Stimulated activated CD8-positive, alpha-beta memory T cell treated with anti-CD3 and anti-CD28 coated beads, Interleukin-7, amount 100 ng/mL, for 1 hour (primary cell): ENCODE measurements at places on chromosomes 3 and 15.

GRCh38 chr3:42894698-42895579, 11.0 kb upstream of the ZNF662 start:
- DNase-seq = no peak

- no peak for DNase-seq
These were observed 26.6 kb downstream of the HDAC11 start for GRCh38 chr3:13506680-13507079.

- DNase-seq = no peak
These were observed 9.2 kb downstream of the ACAA1 start for GRCh38 chr3:38127611-38128302.

GRCh38 chr15:77993374-77993911, 84.1 kb downstream of the TBC1D2B start:
- no peak for DNase-seq

DNA sequence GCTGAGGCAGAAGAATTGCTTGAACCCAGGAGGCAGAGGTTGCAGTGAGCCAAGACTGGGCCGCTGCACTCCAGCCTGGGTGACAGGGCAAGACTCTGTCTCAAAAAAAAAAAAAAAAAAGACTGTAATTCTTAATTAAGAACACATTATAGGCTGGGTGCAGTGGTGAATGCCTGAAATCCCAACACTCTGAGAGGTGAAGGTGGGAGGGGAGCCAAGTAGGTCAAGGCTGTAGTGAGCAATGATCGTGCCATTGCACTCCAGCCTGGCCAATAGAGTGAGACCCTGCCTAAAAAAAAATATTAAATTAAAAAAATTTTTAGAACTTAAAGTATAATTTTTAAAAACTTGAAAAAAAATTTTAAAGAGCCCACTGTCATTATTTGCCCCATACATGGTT, 13.4 kb upstream of the ARPIN start:
- DNase-seq = no peak

GRCh38 chr15:78314181-78314581, 14.8 kb upstream of the SKIC8 start:
- no peak for DNase-seq

DNA sequence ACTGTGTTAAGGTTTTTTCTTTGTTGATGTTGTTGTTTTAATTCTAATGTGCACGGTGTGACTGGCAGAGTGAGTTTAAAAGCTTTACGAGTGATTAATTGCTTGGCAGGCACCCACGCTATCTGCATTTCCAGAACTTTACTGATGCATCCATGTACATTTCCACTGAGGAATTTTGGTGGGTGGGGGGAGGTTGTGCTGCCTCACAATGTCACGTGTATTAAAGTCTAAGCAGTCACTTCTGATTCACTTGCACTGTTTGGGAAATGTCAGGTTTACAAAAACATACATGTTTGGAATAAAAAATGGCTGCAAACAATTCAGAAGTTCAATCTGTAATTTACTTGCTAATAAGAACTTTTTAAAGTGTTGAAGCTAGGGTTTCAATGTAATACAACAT, 38.5 kb upstream of the CTDSPL start:
- DNase-seq = no peak

- no peak for DNase-seq
These were observed 36.1 kb upstream of the PLSCR5 start for GRCh38 chr3:146640955-146641867.
